Stimulated activated CD4-positive, alpha-beta T cell treated with anti-CD3 and anti-CD28 coated beads, Interleukin-2, amount 100 ng/mL, for 4 hours (primary cell): ENCODE measurements at places on chromosomes 11 and 22.

GRCh38 chr11:98177925-98178324 is 842.8 kb upstream of the CNTN5 start:
- no peak for DNase-seq

DNA sequence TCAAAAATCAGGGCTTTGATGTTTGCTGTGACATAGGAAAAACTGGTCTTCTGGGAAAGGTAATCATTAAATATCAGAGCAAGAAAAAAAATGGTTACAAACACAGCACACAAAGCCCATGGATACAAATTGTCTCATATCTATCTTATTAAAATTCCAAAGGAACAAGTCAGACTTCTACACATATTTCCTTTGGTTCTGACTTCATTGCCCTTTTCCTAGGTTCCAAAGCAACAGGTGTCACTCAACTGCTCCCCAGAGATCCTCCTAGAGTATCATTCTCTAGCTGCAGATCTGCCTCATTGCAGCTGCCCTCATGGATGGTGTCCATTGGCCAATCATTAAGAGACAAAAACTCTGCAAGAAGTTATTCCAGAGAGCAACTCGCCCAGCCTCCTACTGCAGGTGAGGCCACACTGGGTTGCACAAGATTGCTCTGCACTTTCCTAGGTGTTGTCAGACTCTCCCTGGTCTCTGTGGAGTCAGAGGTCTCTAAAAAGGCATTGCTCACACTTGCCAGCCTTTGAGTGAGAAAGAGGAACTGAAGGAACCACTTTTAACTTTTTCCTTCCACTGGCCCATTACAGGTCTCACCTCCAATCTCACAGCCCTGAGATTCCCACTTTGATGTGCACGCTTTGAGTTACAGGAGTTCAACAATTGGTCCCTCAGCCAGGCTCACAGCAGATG is 5.7 kb downstream of the DRICH1 start:
- no peak for DNase-seq

DNA sequence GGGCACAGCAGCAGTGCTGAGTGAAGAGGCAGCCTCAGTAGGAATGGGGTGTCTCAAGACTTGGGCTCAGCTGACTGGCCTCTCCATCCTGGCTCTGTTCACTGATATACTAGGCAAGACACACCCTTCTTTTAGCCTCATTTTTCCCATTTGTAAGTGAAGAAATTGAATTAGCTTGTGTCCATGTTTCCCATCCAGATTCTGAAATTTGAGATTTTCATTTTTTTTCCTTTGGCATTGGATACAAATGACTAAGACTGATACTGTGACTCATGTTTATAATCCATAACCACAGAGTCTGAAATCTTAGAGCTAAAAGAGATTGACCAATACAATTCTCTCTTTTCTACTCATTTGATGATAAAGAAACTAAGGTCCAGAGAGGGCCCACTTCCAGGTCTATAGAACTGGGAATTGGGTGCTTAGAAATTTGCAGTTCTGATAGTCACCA is 110.9 kb downstream of the KCNC1 start:
- no peak for DNase-seq

DNA sequence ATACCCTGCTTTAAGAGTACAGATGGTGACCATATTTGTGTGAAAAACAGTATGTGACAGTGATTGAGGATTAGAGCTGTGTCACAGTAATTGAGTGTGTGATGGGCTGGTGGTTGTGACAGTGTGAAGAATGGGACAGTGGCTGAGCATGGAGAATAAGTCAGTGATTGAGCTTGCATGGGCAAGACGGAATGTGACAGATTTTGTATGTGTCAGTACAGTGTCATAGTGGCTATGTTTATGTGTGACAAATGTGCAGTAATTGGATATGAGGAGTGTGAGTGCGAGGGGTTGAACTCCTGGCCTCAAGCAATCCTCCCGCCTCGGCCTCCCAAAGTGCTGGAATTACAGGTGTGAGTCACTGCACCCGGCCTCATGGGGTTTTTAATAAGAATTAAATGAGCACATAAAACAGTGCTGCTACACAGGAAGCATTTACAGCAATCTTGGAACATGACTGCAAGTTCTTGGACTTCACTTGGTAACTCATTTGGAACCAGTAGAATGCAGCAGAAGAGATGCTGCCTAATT is 583 bp upstream of the RRAS2 start:
- no peak for DNase-seq

- DNase-seq: no peak
Measured at GRCh38 chr11:74777877-74778276, 29.2 kb downstream of the RNF169 start.

- no peak for DNase-seq
Measured at GRCh38 chr11:92510591-92510990, 286.0 kb downstream of the FAT3 start.

GRCh38 chr11:68331338-68331947 is 19.1 kb downstream of the LRP5 start:
- no peak for DNase-seq

DNA sequence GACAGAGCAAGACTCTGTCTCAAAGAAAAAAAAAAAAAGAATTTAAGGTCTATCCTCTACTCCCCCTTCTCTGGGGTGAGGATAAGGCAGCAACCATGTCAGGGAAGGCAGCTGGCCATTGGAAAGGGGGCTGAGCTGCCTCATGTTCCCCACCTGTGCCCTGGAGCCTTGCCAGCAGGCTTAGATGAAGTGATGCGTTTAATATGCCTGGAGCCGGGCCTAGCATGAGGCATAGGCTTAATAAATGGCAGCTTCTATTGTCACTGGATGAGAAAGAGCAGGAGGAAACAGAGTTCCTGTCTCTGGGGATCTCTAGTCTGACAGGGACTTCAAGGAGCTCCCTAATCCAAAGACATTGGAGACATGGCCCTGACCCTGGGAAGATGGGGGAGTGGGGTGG is 3.2 kb upstream of the KCNE3 start:
- DNase-seq: no peak

GRCh38 chr22:29838599-29838956 is 504 bp upstream of the ASCC2 start:
- DNase-seq: no peak

DNA sequence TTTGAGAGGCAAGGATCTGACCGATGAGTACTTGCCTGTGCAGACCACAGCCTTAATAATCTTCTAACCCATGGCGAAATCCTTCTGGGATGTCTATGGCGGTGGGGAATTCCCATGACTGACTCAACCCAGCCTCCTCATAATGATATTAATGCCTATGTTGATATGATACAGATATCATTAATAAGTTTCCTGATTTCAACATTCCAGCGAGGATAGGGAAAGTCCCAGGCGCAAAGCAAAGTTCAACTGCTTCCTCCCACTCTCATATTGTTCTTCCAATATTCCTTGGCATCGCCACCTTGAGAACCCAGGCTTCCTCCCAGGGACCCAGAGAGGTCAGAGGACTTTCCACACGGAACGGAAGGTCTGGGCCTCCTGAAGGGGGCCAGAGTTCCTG is 110.3 kb upstream of the TMEM45B start:
- no peak for DNase-seq

DNA sequence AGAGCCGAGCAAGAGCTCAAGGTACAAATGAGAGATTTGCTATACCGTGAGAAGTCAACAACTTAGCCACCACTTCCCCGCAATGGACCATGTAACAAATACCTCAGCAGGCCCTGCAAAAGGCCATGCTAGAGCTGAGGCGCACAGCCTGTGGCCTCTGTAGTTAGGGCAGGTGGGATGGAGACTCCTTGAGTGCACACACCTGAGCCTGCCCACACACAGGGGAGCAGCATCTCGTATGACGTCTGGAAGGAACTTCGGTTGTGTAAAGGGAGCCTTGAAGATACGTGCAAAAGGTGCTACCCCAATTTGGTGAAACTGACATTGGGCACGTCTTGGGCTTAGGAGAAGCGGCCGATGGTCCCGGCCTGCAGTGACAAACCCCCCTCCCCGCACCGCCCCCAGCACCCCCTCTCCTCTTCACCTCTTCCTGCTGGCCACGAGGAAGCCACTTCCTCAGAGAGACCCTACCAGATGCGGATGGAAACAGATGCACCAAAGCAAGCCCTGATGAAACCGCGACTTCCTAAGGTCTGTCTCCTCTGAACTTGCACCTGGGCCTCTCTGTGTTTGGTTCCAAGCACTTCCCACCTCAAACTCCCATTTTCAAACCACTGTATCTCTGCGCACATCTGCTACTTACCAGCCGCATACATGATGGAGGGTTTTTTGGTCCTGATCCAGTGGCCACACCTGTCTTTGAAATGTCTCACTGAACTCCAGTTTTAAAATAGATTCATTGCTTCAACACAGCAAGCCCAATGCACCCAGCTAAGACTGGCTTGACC is 10.6 kb downstream of the CDPF1 start:
- DNase-seq: no peak

- DNase-seq: no peak
Measured at GRCh38 chr22:17451316-17451715, 82.1 kb downstream of the CECR2 start.

DNA sequence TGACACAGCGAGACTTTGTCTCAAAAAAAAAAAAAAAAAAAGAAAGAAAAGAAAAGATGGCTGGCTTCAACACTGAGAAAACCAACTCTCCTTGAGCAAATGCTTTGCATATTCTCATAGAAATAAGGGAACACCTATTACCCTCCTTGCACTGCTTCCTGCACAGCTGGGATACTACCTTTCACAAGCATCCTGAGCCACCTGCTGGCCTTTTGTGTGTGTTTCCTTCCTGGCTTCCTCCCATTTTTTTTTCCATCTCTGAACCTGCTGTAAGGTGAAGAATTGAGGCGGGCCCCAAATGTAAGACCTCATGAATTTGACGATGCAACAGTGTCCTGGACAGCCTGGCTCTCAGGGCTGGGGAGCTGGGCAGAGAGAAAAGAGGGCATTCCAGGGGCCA is 1.9 kb upstream of the RFPL3 start:
- no peak for DNase-seq

DNA sequence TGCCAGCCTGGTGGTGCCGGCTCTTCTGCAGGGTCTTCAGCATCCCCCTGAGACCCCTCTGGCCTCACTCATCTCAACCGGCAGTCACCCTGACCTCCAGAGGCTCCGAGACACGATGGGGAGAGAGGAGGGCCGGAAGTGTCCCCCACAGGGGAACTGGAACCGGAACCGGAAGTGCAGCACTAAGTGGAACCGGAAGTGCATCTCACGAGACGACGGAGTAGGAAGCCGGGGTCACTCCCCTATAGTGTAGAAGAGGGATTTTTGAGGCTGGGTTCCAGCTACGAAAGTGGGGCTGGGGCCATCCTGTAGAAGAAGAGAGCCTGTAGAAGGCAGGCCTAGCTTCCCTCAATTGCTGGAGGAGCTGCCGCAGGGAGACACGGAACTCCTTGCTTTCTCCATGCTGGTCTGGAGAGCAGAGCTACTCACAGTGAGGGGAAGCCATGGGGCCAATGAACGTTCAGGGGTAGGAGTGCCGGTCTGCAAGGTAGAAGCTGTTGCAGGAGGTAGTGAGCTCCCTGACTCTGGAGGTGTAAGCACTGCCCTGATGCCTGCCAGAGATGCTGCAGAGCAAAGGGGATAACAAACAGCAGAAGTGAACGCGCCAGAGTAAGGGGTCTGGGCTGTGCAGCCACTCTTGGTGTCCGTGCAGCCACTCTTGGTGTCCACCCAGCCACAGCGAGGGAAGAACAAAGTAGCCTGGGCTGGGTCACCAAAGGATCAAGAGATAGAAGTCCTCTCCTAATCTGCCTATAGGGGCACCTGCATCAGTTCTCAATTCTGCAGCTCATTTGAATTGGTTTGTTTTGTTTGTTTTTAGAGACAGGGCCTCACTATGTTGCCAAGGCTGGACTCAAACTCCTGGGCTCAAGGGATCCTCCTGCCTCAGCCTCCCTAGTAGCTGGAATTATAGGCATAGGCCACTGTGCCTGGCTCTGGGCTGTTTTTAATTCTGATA is 21.9 kb downstream of the SCUBE1 start:
- DNase-seq: no peak

- DNase-seq: no peak
Measured at GRCh38 chr22:32617271-32617670, 142.7 kb downstream of the FBXO7 start.

- no peak for DNase-seq
Measured at GRCh38 chr11:69233744-69234570, 60.0 kb upstream of the MYEOV start.

DNA sequence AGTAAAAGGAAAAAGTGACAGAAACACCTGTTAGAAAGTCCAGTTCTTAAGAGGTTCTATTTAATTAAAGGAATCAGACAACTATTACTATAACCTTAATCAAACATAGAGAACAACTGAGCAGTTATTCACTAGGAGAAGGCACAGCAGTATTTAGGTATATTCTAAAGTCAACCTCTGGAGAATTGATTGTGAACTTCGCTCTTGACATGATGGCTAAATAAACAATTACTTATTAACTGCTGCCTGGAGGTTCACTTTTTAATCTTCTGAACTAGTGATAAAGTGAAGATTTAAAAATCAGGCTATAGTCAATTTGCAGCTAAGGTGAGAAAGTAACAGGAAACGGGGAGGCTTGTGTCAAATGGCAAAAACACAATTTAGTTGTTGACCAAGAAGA is 557.3 kb downstream of the FAM181B start:
- DNase-seq: no peak

- DNase-seq: no peak
Measured at GRCh38 chr11:94832604-94833235, 64.6 kb downstream of the AMOTL1 start.

DNA sequence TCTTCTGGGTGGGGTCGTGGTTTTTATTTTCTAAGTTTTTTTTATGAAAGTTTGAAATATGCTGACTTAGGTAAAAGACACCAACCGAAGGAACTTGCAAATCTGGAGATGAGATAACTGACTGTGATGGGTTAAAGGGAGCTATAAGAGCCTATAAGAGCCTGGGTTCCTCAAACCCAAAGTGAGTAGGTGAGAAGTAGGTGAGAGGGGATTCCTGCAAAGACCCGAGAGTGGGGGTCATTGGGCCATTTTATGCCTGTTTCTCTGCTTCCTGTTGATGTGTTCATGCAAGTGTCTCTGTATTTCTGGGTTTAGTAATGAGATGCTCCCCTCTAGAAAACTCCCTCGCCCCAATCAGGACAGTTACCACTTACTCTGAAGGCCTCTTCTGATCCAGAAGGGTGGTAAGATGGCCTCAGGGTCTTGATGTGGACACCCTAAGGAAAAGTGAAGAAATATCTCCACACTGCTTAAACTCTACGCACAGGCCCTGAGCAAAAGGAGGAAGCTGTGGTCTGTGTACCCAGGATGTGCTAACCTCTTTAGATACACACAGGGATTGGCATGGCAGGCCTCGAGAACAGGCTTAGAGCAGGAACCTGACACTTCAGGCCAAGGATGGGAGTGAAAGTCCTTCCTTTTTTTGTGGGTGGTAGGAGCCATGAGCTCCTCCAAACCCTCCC is 1.8 kb downstream of the FLI1 start:
- DNase-seq: no peak
